Liver (tissue), 10 donors: ENCODE measurements at places on chromosomes 3 and 15. TPM values are rescaled to one million over a fixed set of nuclear protein-coding genes. Genes with fewer than 3 reads are reported as not detected.

Gene ISG20
- total RNA-seq = 36.5 TPM

Gene ZKSCAN7
- 3.2 TPM for total RNA-seq

Gene TMEM212
- not detected for total RNA-seq

Gene LRRC28
- total RNA-seq = 43.7 TPM

Gene EPHB3
- 0.84 TPM for total RNA-seq

Gene C2CD4B
- total RNA-seq = 1.8 TPM

Gene PIERCE2
- total RNA-seq = 0.23 TPM

Gene PTPRG
- total RNA-seq = 35.6 TPM

Gene AHSG
- 965 TPM for total RNA-seq

Gene SLC27A2
- 80.2 TPM for total RNA-seq

Gene YEATS2
- total RNA-seq = 9.4 TPM

Gene TLR9
- not detected for total RNA-seq

Gene PAQR9
- total RNA-seq = 24.3 TPM

Gene HHATL
- not detected for total RNA-seq

Gene CADPS
- total RNA-seq = 0.17 TPM
